ENCODE measurements at places on chromosomes 5 and 9.
A peak's percentile ranks its signal among the peaks of the same experiment; 100 is the strongest.

DNA sequence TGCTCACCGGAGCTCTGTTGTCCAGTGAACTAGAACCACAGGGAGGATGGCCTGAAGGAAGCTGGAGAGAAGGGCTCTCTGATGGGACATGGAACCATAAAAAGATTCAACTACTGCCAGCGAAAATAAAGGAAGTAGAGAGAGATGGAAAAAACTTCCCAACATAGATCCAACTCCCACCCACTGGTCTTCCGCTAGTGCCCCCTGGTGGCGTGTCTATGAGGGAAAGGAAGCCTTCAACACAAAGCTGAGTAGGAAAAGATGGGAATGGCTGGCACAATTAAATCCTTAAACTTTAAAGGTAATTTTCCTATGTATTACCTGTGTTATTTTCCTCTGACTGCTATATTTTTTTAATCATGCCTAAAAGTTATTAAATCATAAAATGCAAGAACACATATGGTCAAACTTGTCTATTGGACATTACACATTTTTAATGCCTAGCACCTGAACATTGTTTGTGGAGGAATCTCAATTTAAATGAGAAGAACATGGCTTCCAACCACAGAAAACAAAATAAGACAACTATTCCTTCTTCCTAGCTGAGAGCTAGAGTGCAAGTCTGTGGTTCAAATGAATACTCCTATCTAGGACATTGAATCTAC lies 51.5 kb downstream of the CEP120 start:
- peak; percentile 8 for DNase-seq

DNA sequence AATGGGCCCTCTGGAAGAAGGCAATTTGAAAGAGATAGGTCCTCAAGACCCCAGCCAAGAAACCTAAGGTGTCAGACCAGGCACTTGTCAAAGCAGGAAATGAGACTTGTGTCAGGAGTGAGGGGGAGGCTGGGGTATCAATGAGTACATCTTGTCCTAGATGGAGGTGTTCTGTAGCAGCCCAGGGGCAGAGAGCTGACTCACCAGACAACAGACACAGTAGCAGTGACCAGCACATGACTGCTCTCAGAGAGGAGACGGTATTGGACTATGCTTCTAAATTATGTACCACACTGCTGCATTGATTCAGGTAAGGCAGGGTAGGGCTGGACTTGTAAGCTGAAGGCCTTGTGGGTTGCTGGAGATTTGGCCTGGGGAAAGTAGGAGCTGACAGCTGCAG lies 551.2 kb upstream of the KLF4 start:
- no peak for DNase-seq

GRCh38 chr5:66440202-66440680 lies 156.0 kb upstream of the MAST4 start:
- DNase-seq: no peak

DNA sequence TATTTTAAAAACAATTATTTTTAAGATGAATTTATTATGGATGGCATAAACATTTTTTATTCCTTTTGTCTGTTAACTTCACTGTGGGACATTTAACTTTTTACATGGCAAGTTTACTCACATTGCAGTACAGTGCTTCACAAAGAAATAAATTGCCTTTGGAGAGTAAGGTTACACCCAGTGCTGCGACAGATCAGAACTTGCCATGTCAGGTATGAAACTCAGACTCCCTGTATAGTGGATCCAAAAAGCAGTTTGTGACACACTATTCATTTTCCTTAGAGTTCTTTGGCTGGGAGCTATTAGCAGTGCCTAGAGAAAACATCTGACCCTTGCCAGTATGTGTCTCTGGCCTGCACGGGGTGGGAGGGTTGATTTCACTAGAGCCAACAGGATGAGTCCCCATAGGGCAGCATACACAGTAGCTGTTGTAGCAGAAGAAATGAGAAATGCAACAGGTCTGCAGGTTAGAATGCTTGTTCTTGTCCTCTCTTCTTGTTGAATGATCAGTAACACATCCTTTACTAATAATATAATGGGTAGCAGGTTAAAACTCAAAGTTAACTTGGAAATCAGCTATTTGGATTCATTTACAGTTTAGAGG lies 42.9 kb downstream of the STARD4 start:
- no peak for DNase-seq

GRCh38 chr9:99851500-99851822 lies 29.8 kb downstream of the NR4A3 start:
- DNase-seq: no peak

DNA sequence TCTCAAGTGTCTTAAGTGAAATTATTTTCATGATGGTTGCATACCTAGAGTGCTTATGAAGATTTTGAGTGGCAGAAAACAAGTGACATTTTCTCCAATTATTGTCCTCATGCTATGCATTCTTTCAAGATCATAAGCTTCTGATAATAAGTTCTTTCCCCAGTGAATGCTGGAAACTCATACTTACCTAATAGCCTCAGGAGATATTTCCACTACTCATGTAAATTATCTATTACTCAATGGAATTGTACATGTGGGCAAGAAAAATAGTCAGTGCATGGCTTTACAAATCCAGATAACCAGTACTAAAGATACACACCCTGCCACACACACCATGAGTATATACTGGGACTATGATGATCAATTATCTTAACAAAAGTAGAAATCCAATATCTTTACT lies 1219.4 kb upstream of the C9orf72 start:
- no peak for DNase-seq

- DNase-seq: no peak
Observed at GRCh38 chr9:108913391-108913790, 20.5 kb downstream of the ELP1 start.

Data from NCI-H1694 (cell line).